ENCODE measurements at places on chromosomes 6 and 20. TPM values are rescaled to one million over a fixed set of nuclear protein-coding genes. Genes with fewer than 3 reads are reported as not detected.

RAE1 gene
- 44.6 TPM for total RNA-seq

SAPCD1 gene
- total RNA-seq, result 11.9 TPM

CALHM6 gene
- total RNA-seq, result 0.75 TPM

DNA sequence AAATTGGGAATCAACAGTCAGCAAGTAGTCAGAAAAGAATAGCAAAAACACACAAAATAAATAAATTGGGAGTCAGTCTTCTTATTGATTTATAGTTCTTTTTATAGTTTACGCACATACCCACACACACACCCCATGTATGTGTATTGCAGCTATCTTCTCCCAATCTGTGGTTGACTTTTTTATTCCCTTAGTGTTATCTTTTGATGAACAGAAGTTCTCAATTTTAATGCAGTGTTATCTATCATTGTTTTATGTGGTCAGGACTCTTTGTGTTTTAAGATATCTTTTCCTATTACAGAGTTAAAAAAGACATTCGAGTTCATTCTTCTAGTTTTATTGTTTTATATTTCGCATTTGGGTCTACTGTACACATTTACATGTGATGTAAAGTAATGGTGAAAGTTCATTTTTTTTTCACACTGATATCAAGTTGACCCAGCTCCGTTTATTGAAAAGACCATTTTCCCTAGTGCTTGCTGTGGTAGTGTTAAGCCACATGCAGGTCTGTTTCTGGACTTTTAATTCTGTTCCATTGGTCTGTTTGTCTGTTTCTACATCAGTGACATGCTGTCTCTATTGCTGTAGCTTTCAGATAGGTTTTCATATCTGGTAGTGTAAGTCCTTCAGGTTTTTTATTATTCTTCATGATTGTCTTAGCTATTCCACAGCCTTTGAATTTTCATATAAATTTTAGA is 78.4 kb downstream of the ZFAND3 start:
- no peak for DNase-seq

GRCh38 chr6:25042036-25042521 is 106.3 kb upstream of the RIPOR2 start:
- no peak for DNase-seq

DNA sequence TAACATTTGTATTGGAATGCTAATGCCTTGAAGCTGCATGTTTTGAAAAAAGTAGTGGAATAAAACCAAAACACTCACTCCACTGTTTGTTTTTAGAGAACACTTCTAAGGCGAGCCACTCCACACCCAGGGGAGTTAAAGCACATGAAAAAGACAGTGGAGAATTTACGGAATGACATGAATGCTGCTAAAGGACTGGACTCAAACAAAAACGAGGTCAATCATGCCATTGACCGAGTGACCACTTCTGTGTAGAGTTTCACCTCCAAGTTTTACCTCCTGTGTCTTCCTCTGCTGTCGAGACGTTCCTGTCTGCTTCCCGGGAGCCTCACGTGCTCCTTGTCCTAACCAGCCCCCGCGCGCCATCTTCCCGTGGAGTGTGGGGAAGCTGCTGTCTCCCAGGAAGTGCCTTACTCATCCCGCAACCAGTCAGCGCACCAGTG is 127.8 kb downstream of the LRRC1 start:
- no peak for DNase-seq

DNA sequence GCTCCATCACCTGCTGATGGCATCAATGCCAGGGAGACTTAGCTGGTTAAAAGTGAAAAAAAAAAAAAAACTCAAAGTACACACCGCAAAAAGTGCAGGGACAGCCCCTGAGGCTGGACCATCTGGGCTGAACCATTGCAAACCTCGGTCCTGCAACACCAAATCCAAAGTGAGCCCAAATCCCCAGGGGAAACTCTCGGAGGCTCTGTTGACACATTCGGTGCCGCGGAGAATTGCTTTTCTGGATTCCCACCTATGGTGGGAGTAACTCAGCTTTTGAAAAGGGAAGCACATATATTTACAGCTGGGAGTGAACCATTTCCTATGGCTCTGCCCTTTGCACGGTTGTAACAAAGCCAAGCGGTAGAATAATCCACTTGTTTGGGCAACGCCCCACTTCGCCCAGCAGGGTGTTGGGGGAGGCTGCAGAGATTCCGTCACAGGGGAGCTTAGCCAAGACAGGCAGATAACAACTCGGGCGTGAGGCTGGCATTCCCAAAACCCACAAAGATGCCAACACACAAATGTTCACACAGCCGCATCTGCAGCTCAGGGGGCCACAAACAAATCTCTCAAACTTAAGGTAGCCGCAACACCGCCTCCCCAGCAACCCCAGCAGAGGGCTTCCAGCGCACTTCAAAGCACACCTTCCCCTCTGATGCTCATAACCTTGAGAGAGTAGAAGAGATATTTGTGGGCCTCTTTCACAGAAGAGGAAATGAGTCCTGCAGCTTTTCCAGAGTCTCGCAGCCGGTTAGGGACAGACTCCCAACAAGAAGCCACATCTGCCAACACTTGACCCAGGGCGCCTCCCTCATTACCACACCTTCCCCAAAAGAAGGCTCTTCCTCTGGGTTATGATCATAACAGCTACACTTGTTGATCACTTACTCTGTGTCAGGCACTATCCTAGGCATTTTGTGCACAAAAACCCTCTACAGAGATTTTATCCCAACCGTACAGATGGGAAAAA is 11.4 kb downstream of the ZC3H12D start:
- DNase-seq, result no peak

- DNase-seq, result no peak
Observed at GRCh38 chr20:25706793-25707192, 10.1 kb upstream of the ZNF337 start.

Data from progenitor cell of endocrine pancreas (in vitro differentiated cells).